ENCODE measurements at places on chromosomes 7 and 10. TPM values are rescaled to one million over a fixed set of nuclear protein-coding genes. Genes with fewer than 3 reads are reported as not detected.

Gene RADIL
- total RNA-seq: 1.6 TPM

Gene IKZF1
- total RNA-seq: not detected

Gene GPR26
- total RNA-seq: not detected

Gene APBB1IP
- total RNA-seq: 5.2 TPM

Gene SLC39A12
- total RNA-seq: not detected

All from A549 treated with AZD2906 at 1 μM for 4 hours (cell line).